Sigmoid colon (tissue), 7 donors: ENCODE measurements at places on chromosomes 12 and 14. TPM values are rescaled to one million over a fixed set of nuclear protein-coding genes. Genes with fewer than 3 reads are reported as not detected.

GRCh38 chr14:64654246-64654900 is 49.9 kb upstream of the PLEKHG3 start:
- H3K36me3 ChIP-seq = no peaks in the 10 kb centered on the region
- DNase-seq = no peak
- H3K4me3 ChIP-seq = no peak overlapping the region
- no peaks in the 10 kb centered on the region for H3K27me3 ChIP-seq
- peak overlapping the region; percentile 78 for H3K27ac ChIP-seq

- H3K36me3 ChIP-seq = no peaks in the 10 kb centered on the region
- no peak for DNase-seq
- H3K4me3 ChIP-seq = no peak overlapping the region
- H3K27ac ChIP-seq = peak overlapping the region; percentile 20
These were observed 3.0 kb downstream of the EVL start for GRCh38 chr14:100067971-100068959.

DNA sequence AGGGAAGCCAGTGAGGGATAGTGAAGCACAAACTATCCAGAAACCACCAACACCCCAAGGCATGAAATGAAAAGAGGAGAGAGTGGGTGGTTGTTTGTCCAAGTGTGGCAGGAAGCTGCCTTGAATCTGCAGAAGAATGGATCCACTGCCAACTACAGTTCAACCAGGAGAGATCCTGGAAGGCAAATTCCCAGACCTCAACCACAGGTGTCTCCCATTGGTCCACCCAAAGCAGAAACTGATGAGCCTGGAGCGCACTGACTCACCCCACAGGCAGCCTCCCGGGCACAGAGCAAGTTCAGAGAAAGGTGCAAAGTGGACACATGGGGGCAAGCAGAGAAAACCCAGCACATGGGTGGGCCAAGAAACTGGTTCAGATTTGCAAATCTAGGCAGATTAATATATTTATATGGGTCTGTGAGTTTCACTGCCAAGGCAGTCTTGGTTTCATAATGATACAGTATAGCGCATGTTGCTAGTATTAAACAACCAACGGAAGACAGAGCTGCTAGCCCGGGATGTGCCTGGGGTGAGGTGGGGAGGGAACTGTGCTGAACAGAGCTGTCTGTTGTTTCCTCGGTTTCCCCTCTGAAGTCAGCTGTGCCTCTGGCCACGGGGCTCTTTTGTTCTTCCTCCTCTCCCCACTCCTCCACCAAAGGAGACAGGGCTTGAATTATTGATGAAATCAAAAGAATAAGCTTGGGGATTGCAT is 416.2 kb upstream of the CCDC196 start:
- no peak for DNase-seq
- no peaks in the 10 kb centered on the region for H3K27me3 ChIP-seq
- no peak overlapping the region for H3K4me3 ChIP-seq
- H3K27ac ChIP-seq = no peak overlapping the region
- H3K36me3 ChIP-seq = no peaks in the 10 kb centered on the region

- H3K36me3 ChIP-seq = no peaks in the 10 kb centered on the region
- no peak overlapping the region for H3K4me3 ChIP-seq
- no peaks in the 10 kb centered on the region for H3K27me3 ChIP-seq
- H3K27ac ChIP-seq = no peak overlapping the region
- DNase-seq = no peak
These were observed 244.9 kb downstream of the CACNA1C start for GRCh38 chr12:2297658-2298057.

The OAS2 gene
- 2.0 TPM for total RNA-seq

The GIT2 gene
- total RNA-seq = 35.0 TPM

The GRIN2B gene
- total RNA-seq = under 0.01 TPM
